ENCODE measurements at places on chromosomes 2 and 18.
A peak's percentile ranks its signal among the peaks of the same experiment; 100 is the strongest.

DNA sequence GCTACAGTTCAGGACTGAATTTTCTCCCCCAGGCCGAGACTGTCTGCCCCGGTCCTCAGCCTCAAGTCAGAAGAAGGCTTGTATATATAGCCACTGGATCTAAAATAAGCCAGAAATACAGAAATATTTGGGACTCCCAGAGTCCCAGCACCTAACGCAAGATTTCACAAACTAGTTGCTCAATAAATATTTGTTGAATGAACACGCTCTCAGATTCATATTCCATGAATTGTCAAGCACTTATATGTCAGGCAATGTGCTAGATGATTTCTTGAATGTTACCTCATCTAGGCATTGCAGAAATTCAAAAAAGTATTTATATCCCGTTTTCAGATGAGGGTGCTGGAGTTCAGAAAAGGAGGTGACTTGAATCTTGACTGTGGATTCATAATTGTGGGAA, 163.7 kb upstream of the KLHL29 start:
- DNase-seq = peak; percentile 14

DNA sequence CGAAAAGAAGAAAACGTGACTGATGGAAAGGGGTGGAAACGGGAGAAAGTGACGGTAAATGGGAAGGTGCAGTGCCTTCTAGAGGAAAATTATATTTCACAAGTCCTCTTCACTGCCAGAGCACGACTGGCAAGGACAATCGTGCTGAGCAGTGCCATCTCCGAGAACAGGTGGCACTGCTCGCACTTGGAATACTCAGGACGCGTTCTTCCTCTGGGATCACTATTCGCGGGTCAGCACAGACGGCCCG, 364 bp downstream of the STAT1 start:
- DNase-seq = no peak

DNA sequence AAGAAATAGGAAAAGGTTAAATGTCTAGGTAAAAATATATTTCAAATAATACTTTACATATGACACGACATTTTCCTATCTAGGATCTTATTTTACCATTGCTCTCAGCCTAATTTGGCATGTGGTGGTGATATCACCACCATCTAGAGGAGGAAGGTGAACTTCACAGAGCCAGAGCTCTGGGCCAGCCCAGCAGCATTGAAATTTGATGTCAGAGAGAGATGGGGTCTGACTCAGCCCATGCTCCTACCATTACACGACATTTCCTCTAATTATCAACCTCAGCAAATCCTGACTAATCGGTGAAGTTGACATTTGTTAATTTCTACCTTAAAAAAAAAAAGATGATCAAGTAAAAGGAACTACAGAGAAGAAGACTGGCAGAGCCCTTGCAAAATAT, 42.3 kb downstream of the LRRTM4 start:
- no peak for DNase-seq

DNA sequence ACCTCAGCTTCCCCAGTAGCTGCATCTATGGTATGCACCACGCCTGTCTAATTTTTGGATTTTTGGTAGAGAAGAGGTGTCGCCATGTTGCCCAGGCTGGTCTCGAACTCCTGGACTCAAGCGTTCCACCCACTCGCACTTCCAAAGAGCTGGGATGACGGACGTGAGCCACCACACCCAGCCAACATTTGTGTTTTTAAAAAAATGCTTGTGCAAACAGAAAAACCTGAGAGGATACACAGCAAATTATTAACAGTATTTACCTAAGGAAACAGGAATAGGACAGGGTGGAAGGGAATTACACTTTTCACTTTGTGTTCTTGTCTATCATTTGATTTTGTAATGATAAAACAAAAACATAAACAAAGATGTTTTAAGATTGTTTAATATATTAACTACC, 25.1 kb downstream of the NOL10 start:
- DNase-seq = no peak

DNA sequence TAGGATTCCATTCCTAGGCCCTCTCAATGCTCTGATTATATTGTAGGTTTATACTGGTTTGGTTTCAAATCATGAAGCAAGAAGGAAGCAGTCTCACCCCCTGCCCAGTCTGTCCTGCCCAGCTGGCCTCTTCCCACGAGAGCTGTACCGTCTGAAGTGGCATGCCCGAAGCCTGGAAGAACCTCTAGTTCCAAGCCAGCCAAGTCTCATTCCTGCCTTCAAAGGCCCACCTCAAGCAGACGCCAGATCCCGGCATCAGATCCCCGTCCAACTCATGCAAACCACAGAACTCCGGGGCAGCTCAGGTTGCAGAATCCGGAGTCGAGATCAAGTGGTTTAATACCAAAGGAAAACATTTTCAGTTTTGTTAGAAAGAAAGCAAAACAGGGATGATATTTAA, 234.4 kb downstream of the LPIN1 start:
- DNase-seq = no peak

GRCh38 chr2:124836416-124836815, 811.3 kb downstream of the CNTNAP5 start:
- no peak for DNase-seq

DNA sequence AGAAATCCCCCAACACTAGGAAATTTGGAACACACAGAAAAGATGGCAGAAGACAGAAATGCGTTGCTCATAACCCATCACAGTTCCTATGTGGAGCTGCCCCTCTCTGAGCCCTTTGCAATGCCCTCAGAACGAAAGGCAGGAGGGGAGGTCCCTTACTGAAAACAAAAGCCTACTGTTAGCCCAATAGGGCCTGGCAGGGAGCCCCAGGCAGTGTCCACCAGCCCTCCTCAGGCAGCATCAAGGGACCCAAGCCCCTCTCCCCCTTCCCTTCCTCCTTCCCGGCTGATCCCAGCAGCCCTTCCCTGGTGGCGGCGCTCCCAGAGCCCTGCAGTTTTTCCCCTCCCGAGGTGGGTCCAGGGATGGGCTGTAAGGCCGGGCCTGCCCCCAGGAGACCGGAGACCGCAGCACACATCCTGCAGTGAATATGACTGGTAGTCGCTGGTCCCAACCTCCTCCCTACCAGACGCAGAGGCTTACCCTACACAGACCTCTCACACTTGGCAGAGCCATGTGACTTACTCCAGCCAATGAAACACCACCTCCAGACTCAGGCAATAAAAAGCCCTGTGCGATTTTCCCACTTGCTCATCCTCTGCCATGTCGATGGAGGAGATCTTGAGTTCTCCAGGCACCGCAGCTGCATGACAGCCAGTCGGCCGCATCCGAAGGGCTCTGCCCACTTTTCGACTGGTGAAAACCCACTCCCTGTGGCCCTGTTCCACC, 19.4 kb upstream of the DUSP2 start:
- DNase-seq = no peak

DNA sequence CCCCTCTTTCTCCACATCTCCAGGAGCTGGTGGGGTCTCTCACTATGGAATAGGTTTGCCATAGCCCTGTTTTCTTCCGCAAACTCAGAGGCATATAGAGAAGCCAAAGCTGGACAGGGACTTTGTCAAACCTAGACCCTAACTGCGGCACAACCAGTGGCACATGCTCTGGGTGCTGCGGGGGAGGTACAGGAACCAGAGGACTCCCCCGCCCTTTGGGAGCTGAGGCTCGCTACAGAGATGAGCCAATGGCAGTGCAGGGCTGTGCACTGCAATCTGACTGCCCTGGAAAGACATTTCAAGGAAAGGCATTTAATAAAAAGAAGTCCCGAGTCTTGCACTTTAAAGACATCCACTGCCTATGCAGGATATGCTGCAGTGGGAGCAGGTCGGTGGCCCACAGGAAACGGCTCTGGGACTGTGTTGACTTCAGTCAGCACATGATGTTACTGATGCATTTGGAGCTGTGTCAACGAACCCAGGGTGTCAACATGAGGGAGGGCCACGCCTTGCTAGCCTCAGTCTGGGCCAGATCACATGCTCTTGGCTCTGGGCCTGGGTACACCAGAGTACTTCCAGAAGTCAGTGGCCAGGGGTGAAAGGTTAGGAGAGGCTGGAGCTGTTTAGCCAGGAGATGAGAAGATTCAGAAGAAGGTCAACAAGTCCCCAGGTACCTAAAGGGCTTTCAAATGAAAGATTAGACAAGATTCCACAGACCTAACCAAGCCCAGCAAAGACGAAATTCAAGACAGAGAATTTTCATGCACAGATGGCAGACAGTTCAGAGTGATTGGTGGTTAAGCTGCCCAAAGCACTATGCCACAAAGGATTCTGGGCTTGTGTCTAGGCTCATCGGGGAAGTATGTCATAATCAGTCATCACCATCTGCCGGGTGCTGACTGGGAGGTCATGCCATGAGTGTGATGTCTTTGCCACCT, 8.2 kb downstream of the SLC35F6 start:
- peak; percentile 67 for DNase-seq

- no peak for DNase-seq
Observed at GRCh38 chr2:179555691-179556283, 291.2 kb upstream of the SESTD1 start.

GRCh38 chr2:170582313-170582712, 132.8 kb upstream of the SP5 start:
- no peak for DNase-seq

Measured in GM03348 (cell line).